ENCODE measurements at places on chromosomes 1 and 21.

DNA sequence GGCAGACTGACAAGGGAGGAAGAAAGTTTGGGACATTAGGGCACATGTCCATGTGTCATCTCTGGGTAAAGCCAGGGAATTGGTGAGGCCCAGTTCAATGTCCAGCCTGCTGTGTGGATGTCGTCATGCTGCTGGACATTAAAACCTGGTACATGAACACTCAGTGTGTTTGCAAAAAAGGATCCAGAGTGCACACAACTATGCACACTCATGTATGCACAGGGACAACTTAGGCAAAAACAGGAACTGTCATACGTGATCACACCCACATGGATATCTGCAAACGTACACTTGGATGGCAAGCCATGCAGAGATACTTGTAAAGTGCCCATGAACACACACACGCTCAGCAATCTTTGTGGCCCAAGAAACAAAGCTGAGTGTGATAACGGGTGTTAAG lies 47.9 kb upstream of the NEK2 start:
- peak; percentile 26 for DNase-seq

DNA sequence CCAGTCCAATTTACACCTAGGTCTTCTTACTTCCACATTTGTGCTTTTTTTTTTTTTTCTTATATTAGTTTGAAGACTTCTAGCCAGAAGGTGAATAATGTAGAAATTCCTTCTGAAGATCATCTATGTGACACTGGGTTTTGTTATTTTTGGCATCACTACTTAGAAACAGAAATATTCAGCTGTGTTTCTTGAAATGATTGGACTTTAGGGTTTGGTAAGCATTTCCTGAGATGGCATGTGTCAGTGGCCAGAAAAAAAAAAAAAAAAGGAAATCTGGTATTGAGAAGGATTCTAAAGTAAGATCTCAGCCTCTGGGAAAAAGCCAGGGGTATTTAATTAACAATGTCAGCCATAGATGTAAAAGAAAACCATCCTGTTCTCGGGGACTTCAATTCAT lies 43.4 kb upstream of the LRRC8C start:
- DNase-seq: no peak

- DNase-seq: no peak
These were observed 27.9 kb downstream of the EBNA1BP2 start for GRCh38 chr1:43144237-43144636.

- DNase-seq: no peak
These were observed 26.4 kb downstream of the CAPN2 start for GRCh38 chr1:223738465-223739365.

GRCh38 chr1:227745568-227746265 lies 10.5 kb downstream of the SNAP47 start:
- DNase-seq: no peak

- DNase-seq: no peak
These were observed 94.1 kb upstream of the PDE4B start for GRCh38 chr1:65698590-65698989.

DNA sequence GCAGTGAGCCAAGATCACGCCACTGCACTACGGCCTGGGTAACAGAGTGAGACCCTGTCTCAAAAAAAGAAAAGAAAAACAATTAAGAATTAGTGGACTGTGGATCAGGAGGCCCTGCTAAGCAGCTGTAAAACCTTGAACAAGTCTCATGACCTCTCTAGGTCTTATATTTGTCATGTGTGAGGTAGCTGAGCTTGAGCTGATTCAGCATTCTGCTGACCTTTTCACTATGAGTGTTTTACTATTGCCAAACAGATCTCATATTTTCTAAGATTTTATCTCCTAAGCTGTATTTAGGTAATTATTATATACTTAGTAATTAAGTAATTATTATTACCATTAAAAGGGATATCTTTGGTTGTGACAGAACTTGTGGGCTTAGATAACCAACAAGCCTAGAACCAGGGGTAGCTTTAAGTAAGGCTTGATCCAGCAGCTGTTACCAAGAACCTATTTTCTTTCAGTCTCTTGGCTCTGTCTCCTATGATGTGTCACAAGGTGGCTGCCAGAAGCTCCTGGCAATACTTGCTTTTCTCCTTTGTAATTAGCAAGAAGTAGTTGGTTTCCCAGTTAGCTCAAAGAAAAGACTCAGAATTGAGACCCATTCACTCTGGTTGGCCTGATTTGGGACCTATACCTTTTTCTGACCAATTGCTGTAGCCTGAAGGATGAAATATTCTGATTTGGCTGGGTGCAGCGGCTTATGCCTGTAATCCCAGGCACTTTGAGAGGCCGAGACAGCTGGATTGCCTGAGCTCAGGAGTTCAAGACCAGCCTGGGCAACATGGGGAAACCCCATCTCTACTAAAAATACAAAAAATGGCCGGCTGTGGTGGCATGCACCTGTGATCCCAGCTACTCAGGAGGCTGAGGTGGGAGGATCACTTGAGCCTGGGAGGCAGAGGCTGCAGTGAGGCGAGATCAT lies 8.5 kb upstream of the ZC3H12A start:
- DNase-seq: no peak

- DNase-seq: no peak
These were observed 17.8 kb downstream of the SLC16A1 start for GRCh38 chr1:112938210-112938609.

DNA sequence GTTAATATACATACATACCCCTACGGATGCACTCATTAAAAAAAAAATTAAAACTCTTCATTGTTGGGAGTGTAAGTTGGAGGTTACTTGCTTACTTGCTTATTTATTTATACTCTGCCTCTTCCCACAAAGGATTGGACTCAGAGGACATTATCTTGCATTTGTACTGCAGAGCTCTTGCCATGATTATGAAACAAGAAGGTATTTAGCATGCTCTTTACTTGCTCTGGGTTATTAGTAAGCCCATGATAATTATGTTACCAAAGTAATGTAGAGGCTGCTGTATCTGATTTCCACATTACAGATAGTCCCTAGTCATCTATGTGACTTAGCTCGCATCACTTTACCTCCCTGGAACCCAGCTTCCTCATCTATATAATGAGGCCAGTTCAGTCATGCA lies 355.1 kb upstream of the PTBP2 start:
- no peak for DNase-seq

DNA sequence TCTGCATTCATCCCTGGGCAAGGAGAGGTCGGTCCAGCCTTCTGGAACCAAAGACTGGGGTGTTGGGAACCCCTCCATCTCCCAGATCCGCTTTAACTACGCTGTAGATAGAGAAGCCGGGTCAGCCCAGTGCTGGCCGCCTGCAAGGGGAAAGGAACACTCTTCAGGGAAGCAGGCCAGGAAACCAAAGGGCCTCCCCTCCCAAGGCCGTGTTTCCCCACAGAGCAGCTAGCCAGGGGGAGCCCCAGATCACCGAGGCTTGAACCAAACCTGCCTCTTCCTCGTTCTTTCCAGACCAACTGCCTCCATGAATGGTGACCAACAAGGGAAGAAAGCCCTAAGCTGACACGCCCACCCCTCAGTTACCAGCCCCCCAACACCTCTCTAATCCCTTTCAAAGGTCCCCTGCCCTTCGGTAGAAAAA lies 1.2 kb upstream of the CHD5 start:
- no peak for DNase-seq

DNA sequence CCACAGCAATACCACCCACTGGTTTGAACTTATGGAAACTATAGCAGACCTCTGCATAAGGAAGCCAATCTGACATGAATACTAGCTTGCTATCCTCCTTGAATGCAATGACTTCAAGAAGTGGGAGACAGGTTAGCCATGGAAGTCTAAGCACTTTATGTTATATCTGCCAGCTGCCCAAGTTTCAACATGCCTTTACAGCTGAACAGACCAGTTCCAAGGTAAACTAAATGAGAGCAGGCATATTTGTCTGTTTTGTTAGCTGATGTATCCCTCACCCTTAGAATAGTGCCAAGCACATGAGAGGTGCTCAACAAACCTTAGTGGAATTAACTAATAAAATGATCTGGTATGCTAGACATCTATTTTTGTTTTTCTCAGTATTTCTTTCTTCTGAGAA lies 65.1 kb downstream of the ALG14 start:
- peak; percentile 36 for DNase-seq

GRCh38 chr21:21246007-21246406 lies 247.8 kb downstream of the NCAM2 start:
- no peak for DNase-seq

DNA sequence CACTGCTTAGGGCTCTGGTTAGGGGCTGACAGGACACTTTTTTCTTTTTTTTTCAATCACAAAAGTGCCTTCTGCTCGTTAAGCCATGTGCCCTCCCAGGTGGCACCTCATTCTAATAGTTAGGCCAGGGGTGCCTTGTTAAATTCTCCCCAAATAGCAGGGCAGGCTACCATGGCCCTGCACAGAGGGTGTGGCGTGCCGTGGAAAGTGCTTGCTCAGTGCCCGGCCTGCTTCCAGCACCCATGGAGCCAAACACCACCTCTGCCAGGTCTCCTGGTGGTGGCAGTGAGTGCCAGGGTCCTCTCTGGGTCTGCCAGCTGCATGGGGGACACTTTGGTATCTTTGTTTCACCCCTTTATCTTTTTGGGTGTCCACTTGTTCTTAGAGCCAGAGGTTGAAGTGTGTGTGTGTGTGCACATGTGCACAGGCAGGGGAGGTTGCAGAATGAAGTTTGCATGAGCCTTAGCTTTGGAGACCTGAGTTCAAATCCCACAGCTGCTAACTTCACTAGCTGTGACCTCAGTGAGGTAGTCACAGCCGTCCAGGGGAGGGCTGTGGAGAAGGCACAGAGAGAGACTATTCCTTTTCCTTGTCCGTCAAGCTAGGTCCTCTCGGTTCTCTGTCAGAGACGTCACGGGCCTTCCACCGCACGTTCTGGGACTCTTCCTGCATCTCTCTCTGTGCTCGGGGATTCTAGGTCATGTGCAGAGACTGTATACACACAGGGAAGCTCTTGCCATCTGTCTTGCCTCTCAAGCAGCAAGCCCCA lies 39.9 kb upstream of the CSF3R start:
- DNase-seq: peak; percentile 76

DNA sequence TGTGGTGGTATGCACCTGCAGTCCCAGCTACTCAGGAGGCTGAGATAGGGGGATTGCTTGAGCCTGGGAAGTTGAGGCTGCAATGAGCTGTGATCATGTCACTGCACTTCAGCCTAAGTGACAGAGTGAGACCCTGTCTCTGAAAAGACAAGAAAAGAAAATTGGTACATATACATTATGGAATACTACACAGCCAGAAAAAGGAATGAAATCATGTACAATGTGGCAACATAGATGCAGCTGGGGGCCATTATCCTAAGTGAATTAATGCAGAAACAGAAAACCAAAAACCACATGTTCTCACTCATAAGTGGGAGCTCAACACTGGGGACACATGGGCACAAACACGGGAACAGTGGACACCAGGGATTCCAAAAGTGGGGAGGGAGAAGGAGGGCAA lies 7.1 kb upstream of the CFAP107 start:
- DNase-seq: no peak

GRCh38 chr1:39896909-39897685 lies 4.6 kb downstream of the MYCL start:
- DNase-seq: no peak

- DNase-seq: no peak
These were observed 319.0 kb downstream of the HHAT start for GRCh38 chr1:210647406-210648333.

- no peak for DNase-seq
These were observed 289.7 kb upstream of the NRIP1 start for GRCh38 chr21:15354516-15354915.

GRCh38 chr1:162062542-162063015 lies 6.9 kb upstream of the NOS1AP start:
- no peak for DNase-seq

DNA sequence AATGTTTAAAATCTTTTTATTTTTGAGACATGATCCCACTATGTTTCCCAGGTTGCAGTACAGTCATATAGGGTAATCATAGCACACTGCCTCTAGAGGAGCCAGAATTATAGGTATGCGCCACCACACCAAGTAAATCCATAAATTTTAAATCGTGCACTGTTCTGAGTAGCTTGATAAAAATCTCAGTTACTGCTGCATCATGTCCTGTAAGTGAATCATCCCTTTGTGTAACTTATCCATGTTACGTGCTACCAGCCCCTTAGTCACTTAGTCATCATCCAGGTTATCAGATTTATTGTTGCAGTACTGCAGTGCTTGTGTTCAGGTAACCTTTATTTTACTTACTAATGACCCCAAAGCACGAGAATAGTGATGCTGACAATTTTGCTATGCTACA lies 1770.9 kb downstream of the BRINP3 start:
- no peak for DNase-seq

DNA sequence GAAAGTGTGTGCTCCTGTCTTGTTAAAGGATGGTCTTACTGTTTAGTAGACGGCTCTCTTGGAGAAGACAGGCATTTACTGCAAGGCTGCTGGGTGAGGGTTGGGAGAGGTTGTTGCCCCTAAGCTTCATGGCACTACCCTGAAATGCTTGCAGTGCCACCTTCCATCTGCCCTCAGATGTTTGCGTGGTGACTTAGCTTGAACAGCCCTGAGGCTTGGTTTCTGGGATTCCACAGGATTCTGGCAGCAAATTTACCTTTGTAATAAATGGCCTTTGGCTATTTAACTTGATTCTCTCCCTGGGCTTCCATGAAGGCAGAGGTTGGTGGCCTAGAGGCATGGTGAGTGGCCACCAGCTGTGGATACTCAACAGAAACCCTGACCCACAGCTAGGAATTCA lies 11.6 kb downstream of the MTARC1 start:
- DNase-seq: no peak

GRCh38 chr1:150979092-150980056 lies 2.7 kb upstream of the ANXA9 start:
- peak; percentile 97 for DNase-seq

- DNase-seq: no peak
These were observed 12.8 kb upstream of the LRRC3 start for GRCh38 chr21:44442266-44443125.

GRCh38 chr1:206951318-206952100 lies 5.2 kb upstream of the PIGR start:
- DNase-seq: no peak

GRCh38 chr1:183732236-183732880 lies 72.6 kb upstream of the RGL1 start:
- no peak for DNase-seq

- no peak for DNase-seq
These were observed 176.8 kb upstream of the SYT6 start for GRCh38 chr1:114330451-114330983.

DNA sequence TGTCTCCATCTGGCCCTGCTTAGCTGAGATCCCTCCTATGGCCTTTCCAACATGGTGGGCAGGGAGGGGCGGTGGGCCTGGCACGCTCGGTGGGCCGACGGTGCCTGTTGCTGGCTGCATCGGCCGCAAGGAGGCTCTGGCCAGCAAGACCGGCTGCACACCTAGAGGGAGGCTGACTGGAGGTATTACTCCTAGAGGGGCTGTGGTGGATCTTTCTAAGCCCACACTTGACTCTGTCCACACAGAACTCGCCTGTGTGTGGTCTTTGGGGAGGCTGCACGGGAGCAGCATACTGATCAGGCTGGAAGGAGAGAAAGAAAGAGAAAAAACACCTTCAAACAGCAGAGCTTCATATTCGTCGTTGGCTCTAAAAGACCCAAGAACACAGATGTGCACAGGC lies 41.7 kb upstream of the ZC3H12A start:
- no peak for DNase-seq

DNA sequence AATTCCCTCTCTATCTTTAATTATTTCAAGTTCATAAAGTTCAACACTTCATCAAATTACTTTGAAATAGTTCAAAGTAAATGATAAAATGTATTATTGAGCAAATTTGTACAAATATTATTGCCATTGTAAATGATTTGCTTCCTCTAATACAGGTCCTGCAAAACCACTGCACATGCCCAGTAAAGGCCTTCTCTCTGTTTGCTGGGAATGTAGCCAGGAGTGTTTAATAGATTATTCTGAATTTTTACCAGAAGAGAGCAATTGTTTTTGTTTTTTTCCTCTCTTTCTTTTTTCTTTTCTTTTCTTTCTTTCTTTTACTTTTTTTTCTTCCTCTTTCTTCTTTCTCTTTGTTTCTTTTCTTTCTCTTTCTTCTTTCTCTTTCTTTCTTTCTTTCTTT lies 486.3 kb downstream of the PTBP2 start:
- no peak for DNase-seq
